ENCODE measurements at places on chromosomes 12 and 14.

- no peak for DNase-seq
Measured at GRCh38 chr12:76471579-76471978, 88.0 kb downstream of the OSBPL8 start.

GRCh38 chr12:113115455-113116126 lies 20.0 kb downstream of the RASAL1 start:
- DNase-seq, result no peak

- no peak for DNase-seq
Measured at GRCh38 chr14:79293482-79294177, 917.7 kb downstream of the DIO2 start.

GRCh38 chr14:50099335-50099734 lies 17.0 kb downstream of the VCPKMT start:
- no peak for DNase-seq

DNA sequence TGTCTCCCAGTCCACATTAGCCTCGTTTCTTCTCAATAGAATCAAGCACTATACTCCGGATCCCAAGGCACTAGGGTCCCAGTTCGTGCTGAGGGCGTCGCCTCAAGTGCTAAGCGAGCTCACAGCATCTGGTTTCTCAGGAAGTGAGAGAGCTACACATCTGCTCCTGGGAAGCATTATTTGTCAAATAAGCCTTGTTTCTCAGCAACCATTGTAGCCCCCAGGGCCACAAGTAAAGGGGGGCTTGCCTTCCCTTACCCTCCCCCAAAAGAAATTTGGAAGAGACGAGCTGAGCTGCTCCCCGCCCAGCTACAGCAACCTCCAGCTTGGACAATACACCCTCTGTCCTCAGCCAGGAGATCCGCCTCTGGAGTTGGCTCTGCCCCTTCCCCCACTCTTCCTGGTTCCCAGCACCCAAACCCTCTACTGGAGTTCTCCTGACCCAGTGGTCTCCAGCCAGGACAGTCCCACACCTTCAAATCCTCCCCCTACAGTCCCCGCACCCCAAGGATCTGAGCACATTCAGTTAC lies 5.7 kb upstream of the TNS2 start:
- DNase-seq, result no peak

- DNase-seq, result no peak
Measured at GRCh38 chr12:132455565-132455964, 34.4 kb upstream of the FBRSL1 start.

DNA sequence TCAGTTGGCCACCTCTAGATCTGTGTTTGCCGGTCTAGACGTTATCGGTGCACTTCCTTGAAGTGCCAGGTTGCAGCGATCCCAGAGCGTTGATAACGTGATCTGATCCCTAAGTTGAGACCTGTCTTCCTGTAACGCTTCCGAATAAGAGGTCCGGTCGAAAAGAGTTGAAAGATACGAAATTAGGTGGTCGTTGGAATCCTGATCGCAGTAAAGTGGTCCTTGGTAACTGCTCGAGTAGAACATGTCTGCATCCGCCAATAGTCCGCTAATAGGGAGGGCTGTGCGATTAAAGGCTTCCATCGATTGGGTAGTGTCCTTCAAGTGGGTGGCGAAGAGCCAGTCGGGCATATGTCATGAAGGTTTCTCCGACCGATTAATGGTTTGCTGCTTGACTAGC lies 2.7 kb downstream of the SRSF5 start:
- no peak for DNase-seq

DNA sequence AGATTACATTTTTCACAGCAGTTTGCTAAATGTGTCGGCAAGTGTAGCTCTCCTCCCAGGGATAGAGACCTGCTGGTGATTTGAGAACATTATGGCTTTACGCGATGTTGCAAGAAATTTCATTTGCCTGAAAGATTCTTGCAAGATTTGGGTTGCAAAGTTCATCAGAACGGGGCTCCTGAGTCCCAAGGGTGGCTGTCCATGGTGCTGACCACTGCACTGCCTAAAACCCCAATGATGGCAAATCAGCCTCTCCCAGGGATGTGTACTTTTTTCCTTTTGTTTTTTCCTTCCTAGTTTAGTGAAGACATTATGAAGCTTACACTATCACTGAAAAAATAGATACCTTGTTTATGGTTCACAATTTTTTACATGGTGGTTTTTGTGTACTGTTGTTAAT lies 85.4 kb downstream of the WSCD2 start:
- DNase-seq, result no peak

- no peak for DNase-seq
Measured at GRCh38 chr12:19916196-19916753, 452.1 kb upstream of the PDE3A start.

DNA sequence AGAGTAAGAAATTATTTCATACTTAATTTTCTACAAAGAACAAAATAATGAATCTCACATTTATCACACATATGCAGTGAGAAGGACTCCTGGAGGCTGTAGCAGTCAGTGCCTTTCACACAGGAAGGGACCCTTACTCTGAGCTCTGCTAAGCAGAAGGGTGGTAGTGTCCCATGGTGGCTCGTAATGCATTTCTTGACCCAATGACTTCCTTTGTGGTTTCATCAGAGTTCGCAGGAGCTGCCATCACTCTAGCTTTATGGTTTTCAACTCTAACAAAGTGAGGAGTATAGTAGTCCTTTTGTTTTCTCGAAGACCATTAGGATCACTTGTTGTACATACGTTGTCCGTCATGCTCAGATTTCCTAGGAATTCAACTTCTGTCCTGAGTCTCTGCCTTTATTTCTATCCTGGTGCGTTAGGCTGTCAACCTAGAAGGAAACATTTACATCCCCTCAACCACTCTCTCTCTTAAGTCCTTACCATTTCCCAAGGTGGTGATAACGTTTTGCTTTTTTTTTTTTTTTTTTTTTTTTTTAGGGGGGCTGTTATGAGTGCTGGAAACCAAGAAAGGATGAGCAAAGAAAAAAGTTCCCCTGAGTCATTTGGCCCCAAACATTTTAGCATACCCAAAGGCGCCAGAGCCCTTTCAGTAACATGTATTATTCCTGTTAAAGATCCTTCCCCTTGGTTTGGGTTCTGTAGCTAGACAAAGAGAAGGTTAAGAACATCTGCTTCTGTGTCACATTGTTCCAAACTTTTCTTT lies 37.2 kb downstream of the GABARAPL1 start:
- DNase-seq, result no peak

DNA sequence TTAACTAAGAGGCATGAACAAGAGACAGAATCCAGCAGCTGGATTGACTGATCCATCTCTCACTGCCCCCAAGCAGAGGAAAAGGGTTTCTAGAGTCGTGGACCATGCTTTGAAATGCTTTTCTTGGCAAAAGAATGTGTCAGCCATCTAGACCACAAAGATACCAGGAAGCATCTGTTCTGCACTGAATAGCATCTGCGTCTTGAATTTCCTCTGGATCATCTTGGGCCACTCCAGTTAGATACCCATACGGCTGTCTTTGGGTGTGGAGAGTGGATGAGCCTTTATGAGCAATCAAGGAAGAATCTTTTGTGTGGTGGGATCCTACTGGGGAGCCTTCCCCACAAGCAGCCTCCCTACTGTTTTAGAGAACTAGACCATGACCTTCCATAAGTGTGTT lies 16.0 kb upstream of the RFX4 start:
- no peak for DNase-seq

DNA sequence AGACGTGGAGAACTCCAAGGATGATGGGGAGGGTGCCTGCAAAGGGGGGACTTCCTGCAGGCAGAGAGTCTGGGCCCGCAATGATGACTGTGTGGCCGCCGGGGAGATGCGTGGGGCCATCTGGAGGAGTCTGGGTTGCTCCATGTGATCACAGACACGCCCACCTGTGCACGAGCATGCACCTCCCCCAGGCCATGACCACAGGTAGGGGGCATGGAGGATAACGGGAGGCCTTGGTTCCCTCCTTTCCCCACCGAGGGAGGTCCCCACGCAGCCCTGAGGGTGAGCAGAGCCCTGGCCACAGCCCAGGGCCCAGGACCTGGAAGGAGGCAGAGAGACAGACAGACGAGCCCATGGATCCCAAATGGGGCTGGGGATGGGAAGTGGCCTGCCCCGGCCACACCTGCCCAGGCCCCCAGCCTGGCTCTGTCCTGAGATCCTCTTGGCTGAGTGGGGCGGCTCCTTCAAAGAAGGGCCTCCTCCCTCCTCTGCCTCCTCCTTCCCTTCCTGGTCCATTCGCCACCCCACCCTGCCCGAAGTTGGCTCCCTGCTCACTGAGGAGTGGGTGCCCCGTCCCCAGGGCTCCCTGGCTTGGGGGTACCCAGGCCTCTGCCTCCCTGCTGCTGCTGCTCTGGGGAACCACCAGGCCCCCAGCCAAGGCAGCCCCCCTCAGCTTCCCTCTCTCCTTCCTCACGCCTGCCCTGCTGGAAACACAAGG lies 138.2 kb downstream of the CALM1 start:
- DNase-seq, result no peak

GRCh38 chr12:115687094-115687493 lies 590.4 kb downstream of the MED13L start:
- no peak for DNase-seq

- DNase-seq, result no peak
Measured at GRCh38 chr12:56162468-56163290, 4.5 kb downstream of the MYL6 start.

Measured in AG09319 (cell line).